ENCODE measurements at places on chromosomes 7 and 10. TPM values are rescaled to one million over a fixed set of nuclear protein-coding genes. Genes with fewer than 3 reads are reported as not detected.

ACSL5 gene
- total RNA-seq = 0.81 TPM

TAS2R5 gene
- not detected for total RNA-seq

GNGT1 gene
- total RNA-seq = not detected

GBX1 gene
- 0.37 TPM for total RNA-seq

PDZD7 gene
- 4.5 TPM for total RNA-seq

SLC12A9 gene
- 15.8 TPM for total RNA-seq

CALML5 gene
- total RNA-seq = not detected

ZNF727 gene
- total RNA-seq = not detected

VWA2 gene
- total RNA-seq = not detected

COMTD1 gene
- total RNA-seq = 33.8 TPM

CYP2W1 gene
- not detected for total RNA-seq

FAM25G gene
- not detected for total RNA-seq

ZNF518A gene
- total RNA-seq = 16.6 TPM

DGKI gene
- total RNA-seq = 0.06 TPM

SPDYE16 gene
- total RNA-seq = not detected
